T-helper 2 cell (primary cell): ENCODE measurements at places on chromosomes 2 and 18.

GRCh38 chr18:56270671-56271250 lies 367.6 kb downstream of the TXNL1 start:
- no peak for DNase-seq

- no peak for DNase-seq
Measured at GRCh38 chr2:25835906-25836305, 42.4 kb downstream of the ASXL2 start.

DNA sequence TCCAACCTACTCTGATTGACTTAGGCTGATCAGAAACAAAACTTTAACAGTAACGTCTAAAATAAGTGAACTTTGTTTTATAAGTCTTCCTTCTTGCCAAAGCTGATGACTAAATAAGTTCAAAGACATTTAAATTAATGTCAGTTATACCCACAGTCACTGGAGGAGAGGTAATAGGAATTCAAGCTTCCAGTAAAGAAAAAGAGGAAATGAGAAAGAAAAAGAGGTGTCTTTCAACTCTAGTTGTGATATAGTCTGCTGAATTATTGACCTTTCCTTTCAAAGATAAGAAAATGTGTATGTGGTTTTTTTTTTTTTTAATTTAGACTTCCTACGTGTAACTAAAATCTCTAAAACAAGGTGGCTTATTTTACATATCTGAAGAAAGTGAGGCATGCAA lies 191.5 kb downstream of the SLC8A1 start:
- DNase-seq, result no peak

GRCh38 chr18:69968039-69968438 lies 20.4 kb upstream of the CD226 start:
- no peak for DNase-seq

DNA sequence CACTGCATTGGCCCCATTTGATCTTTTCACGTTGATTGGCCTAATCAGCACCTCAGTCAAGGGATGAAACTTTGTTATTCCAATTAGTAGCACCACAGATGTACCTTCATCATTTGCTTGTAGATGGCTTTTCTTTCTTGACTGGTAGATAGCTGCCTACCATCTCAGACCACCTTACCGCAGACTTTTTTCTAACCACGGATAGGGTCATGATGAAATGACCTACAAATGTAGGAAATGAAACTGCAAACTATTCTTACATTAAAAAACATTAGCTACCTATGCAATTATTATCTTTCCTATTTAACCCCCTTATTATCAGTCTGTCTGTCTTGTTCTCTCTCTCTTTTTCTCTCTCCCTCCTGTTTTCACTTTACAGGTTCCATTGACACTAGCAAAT lies 22.4 kb upstream of the SLC25A52 start:
- no peak for DNase-seq

DNA sequence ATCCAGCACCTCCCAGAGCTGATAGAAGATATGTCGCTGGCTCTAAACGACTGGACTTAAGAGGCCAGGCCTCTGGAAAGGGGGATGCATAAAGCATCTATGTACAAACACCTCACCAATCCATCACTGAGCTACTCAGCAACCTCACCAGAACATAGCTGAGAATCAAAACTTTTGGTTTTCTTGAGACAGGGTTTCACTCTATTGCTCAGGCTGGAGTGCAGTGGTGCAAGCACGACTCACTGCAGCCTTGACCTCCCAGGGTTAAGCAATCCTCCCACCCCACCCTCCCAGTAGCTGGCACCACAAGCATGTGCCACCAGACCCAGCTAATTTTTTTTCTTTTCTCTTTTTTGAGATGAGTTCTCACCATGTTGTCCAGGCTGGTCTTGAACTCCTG lies 62.9 kb upstream of the MSH6 start:
- no peak for DNase-seq

GRCh38 chr2:48607307-48608014 lies 10.2 kb upstream of the GTF2A1L start:
- no peak for DNase-seq

GRCh38 chr2:46096260-46096659 lies 200.9 kb upstream of the EPAS1 start:
- no peak for DNase-seq

DNA sequence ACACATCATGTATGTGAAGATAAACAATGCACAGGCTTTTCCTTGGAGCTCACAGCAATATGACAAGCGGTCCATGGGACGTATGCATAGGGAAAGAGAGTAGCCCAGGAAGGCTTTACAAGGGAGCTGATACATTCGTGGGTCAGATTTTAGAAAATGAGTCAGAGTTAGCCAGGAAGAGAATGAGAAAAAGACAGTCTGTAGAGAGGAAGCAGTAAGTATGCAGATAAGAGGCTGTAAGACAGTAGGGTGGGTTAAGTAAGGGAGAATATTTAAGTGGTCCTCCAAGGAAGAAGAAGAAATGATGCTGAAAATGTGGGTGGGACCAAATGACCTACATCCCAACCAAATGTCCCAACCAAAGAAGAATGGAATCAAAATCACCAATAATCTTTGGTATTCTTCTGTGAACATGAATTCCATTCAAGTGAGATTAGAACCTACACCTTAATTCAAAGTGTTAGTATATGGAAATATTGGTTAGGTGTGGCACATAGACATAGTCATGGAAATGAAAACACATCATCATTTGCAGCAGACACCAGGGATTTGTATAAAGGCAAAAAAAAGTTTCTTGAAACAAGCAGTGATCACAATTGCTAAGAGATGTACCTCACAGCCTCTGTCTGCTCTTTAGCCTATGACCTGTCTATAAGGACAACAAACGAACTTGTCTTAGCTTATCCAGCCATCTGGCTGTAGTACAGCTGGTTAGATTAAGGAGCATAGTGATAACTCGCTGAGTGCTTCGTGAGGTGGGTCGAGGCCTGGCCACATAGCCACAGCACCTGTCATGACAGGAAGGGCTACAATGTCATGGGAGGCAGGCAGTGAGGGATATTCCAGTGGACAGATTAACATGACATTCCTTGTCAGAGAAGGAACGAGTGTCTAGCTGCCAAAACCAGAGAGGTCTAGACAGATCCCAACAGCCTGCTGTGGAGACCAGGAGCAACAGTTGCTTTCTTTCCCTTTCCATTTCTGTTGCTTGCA lies 133.6 kb downstream of the ALK start:
- no peak for DNase-seq

- DNase-seq, result no peak
Measured at GRCh38 chr2:145060876-145061275, 541.0 kb upstream of the ZEB2 start.

- no peak for DNase-seq
Measured at GRCh38 chr2:18889565-18890332, 300.4 kb upstream of the NT5C1B start.

- DNase-seq, result no peak
Measured at GRCh38 chr2:15588329-15588919, 3.2 kb upstream of the DDX1 start.

DNA sequence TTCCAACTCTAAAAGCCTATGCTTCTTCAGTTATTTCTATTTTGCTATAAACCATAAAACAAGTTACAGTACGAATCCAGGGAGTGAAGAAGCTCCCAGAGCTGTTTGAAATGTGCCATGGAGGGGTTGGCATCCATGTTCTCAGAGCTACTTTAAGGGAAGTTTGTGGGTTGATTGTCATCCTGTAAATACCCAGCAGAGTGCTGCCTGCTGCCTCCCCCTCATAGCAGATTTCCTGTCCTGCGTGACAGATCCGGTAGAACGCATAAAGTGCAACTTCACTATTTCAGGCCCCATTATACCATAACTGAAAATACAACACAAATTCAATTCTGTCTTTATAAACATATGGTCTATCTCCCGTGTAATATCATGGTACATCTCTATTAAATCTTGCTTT lies 114.4 kb downstream of the CTNNA2 start:
- DNase-seq, result no peak

GRCh38 chr2:97716695-97717612 lies 3.6 kb downstream of the ZAP70 start:
- DNase-seq, result peak; percentile 33

GRCh38 chr18:30908381-30908780 lies 134.2 kb downstream of the DSC3 start:
- DNase-seq, result no peak

DNA sequence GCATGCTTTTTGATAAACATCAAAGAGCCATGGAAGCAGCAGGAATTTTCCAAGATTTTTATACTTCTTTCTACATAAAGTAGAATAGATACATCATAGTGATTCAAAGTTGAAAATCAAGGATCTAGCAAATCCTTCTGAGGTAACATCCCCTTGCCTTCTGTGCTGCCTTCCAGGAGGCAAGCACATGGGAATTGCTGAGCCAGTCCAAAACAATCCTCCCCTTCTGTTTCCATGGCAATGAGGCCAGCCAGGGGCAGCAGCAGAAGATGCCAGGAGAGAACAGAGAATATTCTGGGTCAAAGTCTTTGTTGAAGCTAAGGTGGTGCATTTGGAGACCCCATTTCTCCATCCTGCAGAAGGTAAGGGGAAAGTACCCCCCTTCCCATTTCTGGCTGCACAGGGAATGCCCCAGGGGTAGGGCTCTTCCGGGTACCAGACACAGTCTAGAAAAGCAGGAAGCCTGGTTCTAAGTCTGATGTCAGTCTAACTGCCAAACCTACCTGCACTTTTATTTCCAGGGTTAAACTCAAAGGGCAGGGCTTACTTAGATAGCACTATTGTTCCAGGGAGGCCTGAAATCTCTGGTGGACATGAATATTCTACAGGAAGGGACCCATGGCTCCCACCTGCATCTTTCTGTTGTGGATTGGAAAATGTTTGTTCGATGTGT lies 22.1 kb downstream of the CENPA start:
- DNase-seq, result no peak

GRCh38 chr2:215410932-215411285 lies 25.0 kb downstream of the FN1 start:
- DNase-seq, result no peak

DNA sequence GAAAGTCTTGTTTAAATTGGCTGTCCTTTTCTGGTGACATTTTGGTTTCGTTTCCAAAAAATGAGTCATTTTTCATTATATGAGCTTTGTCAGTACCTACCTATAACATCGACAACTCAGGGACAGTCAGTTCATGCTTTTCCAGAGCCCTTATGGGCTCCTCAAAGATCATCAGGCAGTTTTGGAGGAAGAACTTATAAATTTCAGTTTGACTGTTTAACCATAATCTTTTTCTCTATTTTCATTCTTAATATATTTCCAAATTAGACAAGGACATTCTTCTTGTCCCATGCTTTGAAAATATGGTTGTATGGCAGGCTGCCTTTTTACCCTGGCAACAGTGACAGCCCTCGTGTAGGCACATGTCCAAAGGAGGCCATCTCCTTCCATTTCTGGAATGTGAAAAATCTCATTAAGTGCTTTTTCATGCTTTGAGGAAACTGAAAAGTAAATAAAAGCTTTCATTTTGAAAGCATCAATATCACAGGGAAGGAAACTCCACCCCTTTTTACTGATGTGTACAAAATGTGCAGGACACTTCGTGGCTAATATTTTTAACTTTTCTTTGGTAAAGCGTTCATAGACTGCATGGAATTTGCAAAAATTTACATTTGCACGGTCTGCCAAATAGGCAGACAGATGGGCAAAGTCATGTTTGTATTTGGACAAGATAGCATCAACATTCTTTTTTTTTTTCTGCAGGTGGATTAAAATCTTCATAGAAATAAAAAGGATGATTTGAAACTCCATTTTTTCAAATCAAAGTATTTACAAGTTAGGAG lies 7.2 kb upstream of the PROC start:
- DNase-seq, result peak; percentile 72

GRCh38 chr18:76410660-76411417 lies 84.2 kb downstream of the ZNF516 start:
- DNase-seq, result no peak

DNA sequence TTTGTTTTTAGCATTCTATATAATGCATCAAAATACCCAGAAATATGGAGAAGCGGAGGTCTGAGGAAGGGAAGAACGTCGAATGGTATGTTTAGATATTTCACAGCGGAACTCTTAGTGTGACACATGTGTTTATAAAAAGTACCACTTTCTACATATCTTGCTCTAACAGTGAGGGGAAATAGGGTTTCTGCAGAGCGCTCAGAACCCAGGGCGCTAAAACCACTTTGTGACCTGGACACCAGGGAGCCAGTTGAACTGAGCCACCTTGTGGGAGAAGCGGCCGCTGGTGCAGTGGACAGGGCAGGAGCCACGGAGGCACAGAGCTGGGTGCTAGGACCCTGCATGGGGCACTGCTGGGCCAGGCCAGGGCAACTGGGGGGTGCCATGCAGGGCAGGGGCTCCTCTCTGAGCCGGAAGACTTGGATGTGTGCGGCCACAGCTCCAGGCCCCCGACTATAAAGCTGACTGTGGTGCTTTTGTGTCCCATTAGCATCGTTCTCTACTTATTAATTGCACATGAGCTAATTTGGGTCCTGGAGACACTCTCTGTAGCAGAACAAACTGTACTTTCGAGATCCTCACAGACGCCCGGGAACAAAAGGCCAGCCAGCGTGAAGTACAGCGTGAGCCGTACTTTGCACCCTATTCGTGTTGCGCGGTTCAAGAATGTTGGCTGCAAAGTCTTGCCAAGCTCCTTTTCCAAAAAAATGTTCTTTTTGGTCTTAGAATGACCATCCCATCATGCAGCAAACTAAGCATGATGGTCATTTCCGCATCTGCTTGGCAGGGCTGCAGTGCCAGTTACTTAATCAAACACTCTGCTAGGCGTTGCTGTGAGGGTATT lies 151.9 kb upstream of the ALKAL2 start:
- no peak for DNase-seq

GRCh38 chr2:83376731-83377130 lies 1082.3 kb downstream of the SUCLG1 start:
- DNase-seq, result no peak

GRCh38 chr18:45793264-45793965 lies 32.1 kb upstream of the SIGLEC15 start:
- no peak for DNase-seq

DNA sequence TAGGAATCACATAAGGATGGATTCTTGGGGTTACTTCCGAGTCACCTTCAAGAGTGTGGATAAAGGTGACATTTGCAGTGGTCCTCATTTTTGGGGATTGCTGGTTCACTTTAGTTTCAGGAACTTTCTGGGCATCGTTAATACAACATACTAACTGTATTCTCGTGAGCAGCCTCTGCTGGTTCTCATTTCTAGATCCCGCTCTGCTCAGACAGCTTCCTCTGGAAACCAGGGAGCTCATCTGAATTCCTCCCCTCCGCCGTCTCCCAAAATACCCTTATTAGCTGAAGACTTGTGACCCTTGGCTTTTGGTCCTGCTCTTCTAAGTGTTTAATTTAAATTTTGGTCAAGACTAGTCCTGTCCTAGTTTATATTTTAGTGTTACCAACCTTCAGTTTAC lies 64.5 kb downstream of the ZNF532 start:
- DNase-seq, result no peak

DNA sequence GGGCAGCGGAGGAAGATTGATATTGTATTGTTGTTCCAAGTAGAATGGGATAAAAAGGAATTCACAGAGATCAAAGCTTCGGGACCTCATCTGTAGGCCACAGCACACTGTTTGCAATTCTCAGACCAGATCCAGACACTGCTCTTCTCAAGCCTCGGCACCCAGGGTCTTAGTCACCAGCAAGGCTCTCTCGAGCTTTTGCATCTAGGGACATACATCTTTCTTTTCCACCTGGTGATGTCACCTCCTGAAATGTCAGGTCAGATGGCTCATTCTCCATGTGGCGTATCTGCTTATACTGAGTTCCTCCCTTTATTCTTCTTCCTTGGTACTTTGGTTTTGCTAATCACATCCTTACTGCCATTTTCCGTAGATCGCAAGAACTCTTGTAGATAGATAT lies 42.9 kb upstream of the SNTG2 start:
- no peak for DNase-seq
